Epithelial cell of prostate (primary cell): ENCODE measurements at places on chromosomes 5 and 9.

GRCh38 chr9:4970970-4971641, 14.0 kb upstream of the JAK2 start:
- no peak for DNase-seq

DNA sequence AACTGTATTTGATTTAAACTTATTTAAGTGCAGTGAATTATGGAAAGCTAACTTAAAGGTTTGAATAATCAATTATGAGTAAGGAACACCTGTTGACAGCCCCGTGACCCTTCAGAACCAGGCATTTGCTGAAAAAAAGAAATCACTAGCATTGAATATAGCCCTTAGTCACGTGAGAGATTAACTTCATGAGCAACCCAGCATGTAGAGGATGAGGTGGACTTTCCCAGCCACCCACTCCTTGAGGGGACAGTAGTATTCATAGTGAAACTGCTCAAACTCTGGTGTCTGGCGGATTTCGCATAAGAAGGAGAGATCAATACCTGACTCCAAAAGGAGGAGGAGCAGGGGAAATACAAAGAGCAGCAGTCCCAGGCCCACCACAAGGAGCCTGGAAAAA, 184.8 kb upstream of the RASEF start:
- no peak for DNase-seq

DNA sequence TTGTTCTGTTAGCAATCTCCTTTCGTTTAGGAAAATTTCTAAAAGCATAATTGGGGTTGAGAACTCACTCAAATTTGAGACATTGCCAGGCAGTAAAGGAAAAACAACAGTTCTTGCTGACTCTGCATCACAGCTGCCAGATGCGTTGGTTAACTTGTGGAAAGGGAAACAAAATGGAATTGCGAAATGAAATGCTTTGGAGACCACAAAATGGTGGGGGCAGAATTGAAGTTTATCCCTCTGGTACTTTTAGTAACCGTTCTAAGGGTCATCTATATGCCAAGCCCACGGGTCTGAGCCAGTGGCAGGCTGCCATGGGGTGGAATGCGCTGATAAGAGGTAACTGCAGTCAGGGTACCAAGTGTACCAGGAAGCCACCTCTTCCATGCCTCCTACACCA, 28.6 kb upstream of the SELENOP start:
- peak; percentile 3 for DNase-seq

GRCh38 chr5:138720840-138721239, 32.4 kb upstream of the CTNNA1 start:
- no peak for DNase-seq

GRCh38 chr9:109311286-109311685, 9.6 kb downstream of the EPB41L4B start:
- no peak for DNase-seq

- DNase-seq = no peak
Observed at GRCh38 chr9:24297931-24298330, 247.8 kb downstream of the IZUMO3 start.

- no peak for DNase-seq
Observed at GRCh38 chr9:1871626-1872419, 143.3 kb upstream of the SMARCA2 start.

GRCh38 chr5:80033513-80033912, 1.6 kb upstream of the THBS4 start:
- no peak for DNase-seq

- DNase-seq = no peak
Observed at GRCh38 chr5:56003179-56003578, 8.4 kb upstream of the IL6ST start.
